ENCODE measurements at places on chromosomes 11 and 22.

GRCh38 chr11:65854852-65855837 lies 2.8 kb downstream of the CFL1 start:
- DNase-seq, result no peak

- DNase-seq, result no peak
These were observed 714 bp downstream of the CD59 start for GRCh38 chr11:33735271-33736147.

DNA sequence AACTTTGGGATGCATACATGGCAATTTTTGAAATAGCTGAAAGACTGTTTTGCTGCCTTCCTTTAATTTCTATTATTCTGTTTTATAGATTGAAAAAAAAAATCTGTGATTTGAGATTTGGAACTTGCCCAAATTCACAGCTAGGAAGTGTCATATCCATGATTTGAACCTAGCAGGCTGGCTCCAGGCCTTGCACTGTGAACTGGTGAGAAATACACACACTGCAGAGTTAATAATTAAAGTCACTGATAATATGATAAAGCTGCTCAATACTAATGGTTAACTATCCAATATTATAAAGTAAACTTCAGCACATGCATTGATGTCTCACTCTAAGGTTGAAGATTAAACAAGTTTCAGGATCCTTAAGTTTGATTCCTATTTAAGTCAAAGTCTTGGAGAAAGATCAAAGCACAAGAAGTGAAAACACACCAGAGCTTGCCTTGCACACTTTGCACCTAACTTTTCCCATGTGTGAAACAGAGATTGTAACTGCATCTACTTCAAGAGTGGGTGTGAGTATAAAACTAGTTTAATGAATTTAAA lies 150.6 kb upstream of the CCDC179 start:
- DNase-seq, result no peak

DNA sequence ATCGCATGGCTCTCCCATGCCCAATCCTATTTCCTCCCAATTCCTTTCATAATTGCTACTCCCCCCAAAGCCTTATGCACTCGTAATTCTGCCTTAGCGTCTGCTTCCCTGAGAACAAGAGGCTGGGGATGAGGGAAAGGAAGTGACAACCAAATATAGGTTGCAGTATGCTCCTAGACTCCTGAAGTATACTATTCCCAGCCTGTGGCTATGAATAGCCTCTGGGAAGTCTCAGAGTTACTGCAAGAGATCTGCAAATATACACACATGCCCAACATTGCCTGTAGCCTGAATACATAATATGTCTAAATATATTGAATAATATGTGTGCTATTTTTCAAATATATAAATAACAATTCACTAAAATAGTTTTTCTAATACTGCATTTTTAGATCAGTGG lies 96.1 kb upstream of the CD44 start:
- no peak for DNase-seq

GRCh38 chr22:47299211-47299862 lies 536.9 kb downstream of the TBC1D22A start:
- DNase-seq, result peak; percentile 21

DNA sequence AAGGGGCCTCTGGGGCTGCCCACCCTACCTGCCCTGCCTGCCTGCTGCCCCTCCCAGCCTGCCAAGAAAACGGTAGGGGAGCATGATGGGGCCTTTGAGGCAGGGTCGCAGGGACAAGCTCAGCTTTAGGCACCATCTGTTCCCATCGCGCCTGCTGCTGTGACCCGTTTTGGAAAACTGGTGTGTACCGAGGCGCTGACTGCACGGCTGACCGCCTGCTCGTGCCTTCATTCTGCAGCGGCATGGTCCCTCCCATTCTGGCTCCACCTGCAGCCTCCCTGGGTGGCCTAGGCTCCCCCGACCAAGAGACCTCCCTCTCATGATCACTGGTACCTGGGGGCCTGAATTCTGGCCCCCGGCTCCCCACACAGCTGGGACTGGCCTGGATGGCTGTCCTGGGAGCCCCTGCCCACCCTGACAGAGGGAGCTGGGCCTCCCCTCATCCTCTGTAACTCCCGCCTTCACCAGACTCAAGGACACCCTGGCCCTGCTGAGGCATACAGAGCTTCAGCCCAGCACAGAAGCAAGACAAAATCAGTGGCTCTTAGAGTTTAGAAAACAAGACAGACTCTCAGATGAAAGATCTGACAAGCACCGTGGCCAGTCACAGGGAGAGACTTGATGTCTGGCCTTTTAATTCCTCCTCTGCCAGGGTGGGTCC lies 6.5 kb upstream of the MYRF start:
- no peak for DNase-seq

- no peak for DNase-seq
These were observed 84.7 kb downstream of the MAML2 start for GRCh38 chr11:96257972-96258934.

- DNase-seq, result no peak
These were observed 1.8 kb upstream of the RNF169 start for GRCh38 chr11:74746868-74747267.

- DNase-seq, result no peak
These were observed 237.8 kb downstream of the GRIK4 start for GRCh38 chr11:120749395-120749794.

GRCh38 chr11:45107029-45107428 lies 39.4 kb upstream of the PRDM11 start:
- DNase-seq, result peak; percentile 35

DNA sequence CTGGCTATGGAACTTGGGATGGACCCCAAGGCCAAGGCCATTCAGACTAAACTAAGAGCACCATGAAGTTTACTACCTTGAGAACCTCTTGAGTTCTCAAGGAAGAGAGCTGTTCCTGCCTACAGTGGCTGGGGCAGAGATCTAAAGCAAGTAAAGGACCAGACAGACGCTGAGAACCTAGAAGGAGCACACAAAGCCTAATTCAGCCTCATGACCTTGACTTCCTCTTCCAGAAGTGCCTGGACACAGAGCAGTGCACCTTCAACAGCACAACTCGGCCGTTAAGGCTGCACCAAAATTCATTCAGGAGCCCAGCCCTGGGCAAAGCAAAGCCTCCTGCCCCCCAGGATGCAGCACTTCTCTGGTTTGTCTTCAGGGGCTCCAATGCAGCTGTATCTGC lies 82.9 kb upstream of the AKIP1 start:
- DNase-seq, result no peak

GRCh38 chr11:40924915-40925314 lies 534.5 kb downstream of the LRRC4C start:
- no peak for DNase-seq

- no peak for DNase-seq
These were observed 6.5 kb downstream of the MTMR2 start for GRCh38 chr11:95917193-95918036.

GRCh38 chr11:106167085-106167484 lies 89.6 kb downstream of the AASDHPPT start:
- DNase-seq, result no peak

DNA sequence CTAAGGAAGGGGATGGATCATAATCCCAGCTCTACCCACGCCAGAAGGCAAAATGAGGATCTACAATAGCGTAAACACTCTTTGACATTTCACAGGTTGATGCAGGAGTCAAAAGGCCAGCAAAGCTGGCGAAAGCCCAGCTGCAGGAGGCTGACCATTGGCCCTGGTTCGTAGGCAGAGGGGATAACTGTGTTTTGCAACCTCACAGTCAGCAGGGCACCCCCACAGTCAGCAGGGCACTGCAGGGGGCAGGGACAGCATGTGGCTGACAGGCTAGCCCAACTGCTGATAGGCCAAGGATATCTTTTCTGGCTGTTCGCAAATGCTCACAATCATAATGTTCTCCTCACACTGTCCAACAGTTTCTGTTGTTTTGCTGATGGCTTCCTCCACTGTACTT lies 372.7 kb downstream of the BUD13 start:
- DNase-seq, result peak; percentile 64

- no peak for DNase-seq
These were observed 44.5 kb downstream of the SLCO2B1 start for GRCh38 chr11:75195167-75195962.

- DNase-seq, result no peak
These were observed 315.2 kb downstream of the BLID start for GRCh38 chr11:121800731-121801393.

- no peak for DNase-seq
These were observed 103.7 kb downstream of the CTTN start for GRCh38 chr11:70501933-70502540.

- DNase-seq, result no peak
These were observed 98.3 kb downstream of the PTPRJ start for GRCh38 chr11:48078689-48079088.

DNA sequence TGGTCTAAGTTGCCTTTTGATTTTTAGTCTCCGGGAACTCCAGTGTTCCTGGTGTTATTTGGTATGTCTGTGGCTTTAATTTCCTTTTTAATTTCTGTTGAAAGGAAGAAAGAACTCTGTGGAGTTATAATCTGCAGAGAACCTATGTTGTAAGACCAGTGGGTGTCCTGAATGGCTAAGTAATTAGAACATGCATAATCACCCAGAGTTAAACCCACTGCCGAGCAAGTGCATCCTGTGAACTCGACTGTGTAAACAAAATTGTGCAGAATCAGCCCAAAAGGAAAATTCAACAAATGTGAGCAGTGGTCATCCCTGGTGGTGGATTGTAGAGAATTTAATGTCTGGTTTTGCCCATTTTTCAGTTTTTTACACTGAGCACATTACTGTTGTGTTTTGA lies 162.5 kb downstream of the COMMD9 start:
- DNase-seq, result no peak

GRCh38 chr11:129825380-129825779 lies 9.7 kb downstream of the TMEM45B start:
- no peak for DNase-seq

DNA sequence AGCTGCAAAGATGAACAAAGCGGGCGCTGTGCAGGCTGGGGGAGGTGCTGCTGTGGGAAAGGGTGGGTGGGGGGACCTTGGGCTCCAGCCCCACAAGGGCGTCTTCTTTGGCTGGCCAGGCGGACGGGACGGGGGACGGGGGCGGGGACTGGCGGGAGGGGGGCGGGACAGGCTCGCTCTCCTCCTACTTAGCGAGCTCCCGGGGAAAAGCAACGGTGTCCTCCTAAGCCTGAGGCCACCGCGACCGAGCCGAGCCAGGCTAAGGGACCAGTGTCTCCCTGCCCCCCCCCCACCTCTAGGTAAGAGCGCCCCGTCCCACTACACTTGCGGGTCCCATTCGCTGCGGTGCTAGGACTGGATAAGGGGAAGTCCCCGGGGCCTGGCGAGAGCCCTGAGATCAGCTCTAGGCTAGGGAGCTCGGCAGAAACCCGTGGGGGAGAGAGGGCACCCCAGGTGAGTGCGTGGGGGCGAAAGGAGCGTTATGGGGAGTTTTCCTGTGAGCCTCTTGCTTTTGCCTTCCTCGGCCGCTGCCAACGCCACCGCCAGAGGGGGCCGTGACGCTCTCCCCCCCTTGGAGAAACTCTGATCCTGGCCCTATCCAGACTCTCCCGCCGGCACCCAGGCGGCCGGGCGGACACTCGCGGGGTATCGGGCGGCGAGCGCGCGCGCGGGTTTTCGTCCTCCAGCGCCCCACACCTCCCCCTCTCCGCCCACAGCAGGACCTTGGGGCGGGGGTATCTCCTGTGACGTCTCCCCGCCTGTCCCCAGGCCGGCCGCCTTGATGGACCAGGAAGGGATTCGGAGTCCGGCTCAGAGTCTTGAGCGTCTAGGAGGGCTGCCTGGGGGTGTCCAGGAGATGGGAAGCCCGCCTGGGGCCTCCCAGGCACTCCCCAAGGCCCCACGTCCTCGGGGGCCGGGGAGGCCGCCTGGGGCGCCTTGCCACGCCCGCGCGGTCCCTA lies at the start of gene PHLDB1:
TSS of gene PHLDB1 (plus strand) at position 215 of the 959 bp plus-strand sequence. CDS start 6,222 bp downstream, outside the sequence.
- peak; percentile 50 for DNase-seq
